ENCODE measurements at places on chromosomes 3 and 15. TPM values are rescaled to one million over a fixed set of nuclear protein-coding genes. Genes with fewer than 3 reads are reported as not detected.

The CCR9 gene
- total RNA-seq, result not detected

The SOX2 gene
- total RNA-seq, result 72.0 TPM

The SCG3 gene
- total RNA-seq, result 6.4 TPM

The USP4 gene
- total RNA-seq, result 56.6 TPM

The SPINT1 gene
- total RNA-seq, result 217 TPM

The SEMA7A gene
- 1.9 TPM for total RNA-seq

The CPA3 gene
- total RNA-seq, result not detected

The DUOX2 gene
- total RNA-seq, result 0.53 TPM

The STAC gene
- total RNA-seq, result 1.2 TPM

The MOBP gene
- not detected for total RNA-seq

DNA sequence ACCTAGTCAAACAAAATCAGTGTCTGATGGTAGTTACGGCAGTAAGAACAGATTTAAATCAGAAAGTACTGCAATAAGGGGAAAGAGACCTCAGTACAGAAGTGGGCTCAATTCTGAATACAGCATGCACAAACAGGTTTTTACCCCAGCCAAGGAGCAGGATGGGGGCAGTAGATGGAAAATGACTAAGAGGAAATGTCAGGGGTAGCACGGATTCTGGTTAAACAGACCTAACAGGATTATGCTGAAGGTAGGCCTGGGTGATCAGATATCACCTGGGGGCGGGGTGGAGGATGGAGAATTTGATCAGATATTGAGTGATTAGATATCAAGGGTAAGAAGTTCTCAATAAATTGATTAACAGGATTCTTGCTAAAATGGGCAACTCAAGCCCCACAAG lies 19.0 kb downstream of the MESD start:
- DNase-seq, result no peak

GRCh38 chr3:35183927-35184675 lies 455.2 kb upstream of the ARPP21 start:
- no peak for DNase-seq

DNA sequence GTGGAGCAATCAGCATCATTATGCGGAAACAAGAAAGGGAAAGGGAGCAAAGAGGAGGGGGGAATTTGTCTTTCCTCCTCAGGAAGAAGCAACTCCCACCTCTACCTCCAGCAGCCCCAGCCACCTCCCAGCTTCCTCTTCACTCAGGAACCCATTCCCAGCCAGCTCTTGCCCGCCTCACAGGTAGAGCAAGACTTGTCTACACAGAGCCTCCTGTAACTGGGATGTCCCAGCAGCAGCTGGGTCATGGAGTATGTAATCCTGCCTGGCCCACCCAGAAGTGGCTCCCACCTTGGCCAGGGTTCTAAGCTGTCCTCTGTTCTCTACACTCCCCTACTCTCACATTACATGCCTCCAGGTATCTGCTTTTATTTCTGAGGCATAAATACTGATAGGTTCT lies 14.0 kb downstream of the IGDCC3 start:
- no peak for DNase-seq

GRCh38 chr3:48268381-48268935 lies 27.6 kb downstream of the ZNF589 start:
- no peak for DNase-seq

DNA sequence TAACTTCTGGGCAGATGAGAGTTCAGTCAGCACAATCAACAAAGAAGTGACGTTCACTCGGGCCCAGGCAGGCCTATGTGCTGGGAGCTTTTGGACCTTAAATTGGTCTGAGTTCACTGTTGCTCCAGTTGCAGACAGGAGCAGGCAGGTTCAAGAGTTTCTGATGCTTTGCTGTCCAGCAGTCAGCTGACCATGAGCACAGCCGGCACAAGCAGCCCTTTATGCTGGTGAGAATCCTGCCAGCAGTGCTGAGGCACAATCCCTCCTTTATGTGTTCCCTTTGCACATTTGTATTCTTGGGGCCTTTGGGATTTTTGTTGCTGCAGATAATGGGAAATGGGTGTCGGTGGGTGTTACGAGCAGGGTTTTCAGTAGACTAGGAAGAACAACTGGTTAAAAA lies 81.2 kb upstream of the GOLGA8J start:
- DNase-seq, result no peak

DNA sequence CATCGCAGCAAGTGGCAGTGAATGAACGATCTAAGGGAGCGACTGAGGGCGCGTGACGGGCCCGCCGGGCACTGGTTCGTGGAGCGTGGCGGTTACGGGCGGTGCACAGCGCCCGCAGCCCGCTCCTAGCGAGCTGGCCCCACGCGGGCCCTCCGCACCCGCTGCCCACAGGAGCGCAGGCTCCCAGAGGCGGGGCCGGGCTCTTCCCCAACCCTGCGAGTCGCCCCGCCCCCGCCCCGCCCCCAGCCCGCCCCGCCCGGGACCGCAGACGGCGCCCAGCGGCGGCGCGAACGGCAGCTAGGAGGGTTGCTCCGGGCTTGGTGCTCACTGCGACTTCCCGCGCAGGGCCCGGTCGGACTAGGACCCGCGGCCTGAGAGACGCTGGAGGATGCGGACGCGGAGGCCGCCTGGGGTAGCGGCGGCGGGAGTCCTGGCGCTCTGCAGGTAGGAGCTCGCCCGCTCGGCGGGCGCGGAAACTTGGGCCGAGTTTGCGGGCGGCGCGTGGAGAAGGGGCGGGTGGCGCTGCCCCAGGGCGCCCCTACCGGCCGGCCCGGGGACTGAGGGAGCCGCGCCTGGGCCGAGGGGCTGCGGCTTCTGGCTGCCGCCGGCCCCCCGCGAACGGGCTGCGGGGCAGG lies at the start of gene C15orf39:
Gene C15orf39, plus strand, starts transcription at position 267 of the 635 bp plus-strand sequence. CDS start 4,167 bp downstream, outside the sequence.
- DNase-seq, result peak; percentile 73

DNA sequence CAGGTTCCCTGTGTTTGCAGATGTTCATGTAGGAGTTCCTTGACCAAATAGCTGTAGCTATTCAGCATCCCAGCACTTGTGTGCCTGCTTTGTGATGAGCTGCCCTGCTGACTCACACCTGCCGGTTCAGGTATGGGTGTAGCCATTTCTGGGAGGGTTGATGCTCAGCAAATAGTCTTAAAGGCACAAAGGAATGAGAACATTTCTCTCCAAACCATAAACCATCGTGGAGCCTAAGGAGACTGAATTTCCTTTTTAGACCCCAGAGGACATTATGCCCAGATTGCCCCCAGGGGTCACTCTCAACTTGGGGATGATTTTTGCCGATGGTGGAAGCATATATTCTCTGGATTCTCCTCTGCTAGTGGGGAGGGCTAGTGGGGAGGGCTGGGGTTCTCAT lies 80.6 kb downstream of the ADAMTSL3 start:
- DNase-seq, result no peak

GRCh38 chr15:91124132-91124531 lies 24.1 kb downstream of the SV2B start:
- no peak for DNase-seq

DNA sequence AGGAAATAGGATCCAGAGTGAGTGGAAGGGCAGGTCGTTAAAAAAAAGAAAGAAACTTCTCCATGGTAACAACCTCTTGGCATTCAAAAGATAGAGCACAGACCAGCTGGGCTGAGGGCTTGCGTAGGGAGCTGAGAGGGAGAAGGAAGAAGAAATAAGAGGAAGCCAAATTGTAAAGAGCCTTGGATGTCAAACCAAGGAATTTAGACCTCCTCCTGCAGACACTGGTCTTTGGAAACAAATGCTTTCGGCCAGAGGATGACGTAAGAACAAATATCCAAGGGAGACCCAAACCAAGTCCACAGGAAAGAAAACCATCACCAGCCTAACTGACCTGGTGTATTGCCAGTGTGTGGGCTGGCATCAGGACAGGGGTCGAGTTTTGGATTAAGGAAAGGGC lies 155.2 kb downstream of the UACA start:
- no peak for DNase-seq

DNA sequence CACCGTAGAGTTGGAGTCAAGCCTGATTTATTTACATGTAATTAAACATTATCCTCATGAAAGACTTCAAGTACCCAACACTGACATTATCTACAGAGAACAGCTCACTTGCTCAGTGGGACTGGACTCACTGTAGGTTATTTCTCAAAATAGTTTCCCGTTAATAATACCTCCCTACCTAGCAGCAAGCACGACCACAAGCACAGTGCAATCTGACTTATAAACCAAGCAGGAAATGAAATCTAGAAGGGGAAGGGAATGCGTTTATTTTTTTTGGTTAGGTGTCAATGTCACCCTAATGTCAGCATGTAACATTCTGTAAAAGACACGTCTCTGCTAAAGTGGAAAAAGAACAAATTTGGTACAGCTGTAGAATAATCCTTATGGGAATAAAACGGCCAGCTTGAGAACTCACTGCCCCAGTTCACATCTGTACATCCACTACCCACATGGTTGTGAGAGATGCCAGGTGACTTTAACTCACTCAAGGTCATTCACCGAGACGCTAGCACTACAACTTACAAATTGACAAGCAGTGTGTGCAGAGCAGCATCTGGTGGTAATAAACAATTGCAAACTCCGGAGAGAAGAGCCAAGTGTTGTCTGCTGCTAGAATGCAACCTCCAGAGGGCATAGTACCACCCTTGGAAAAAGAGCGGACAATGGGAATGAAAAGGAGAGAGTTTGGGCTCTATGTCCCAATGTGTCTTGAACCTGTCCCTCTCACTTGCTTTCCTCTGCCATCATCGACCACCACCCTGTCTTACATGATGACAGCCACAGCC lies 242.5 kb downstream of the CADPS start:
- no peak for DNase-seq

DNA sequence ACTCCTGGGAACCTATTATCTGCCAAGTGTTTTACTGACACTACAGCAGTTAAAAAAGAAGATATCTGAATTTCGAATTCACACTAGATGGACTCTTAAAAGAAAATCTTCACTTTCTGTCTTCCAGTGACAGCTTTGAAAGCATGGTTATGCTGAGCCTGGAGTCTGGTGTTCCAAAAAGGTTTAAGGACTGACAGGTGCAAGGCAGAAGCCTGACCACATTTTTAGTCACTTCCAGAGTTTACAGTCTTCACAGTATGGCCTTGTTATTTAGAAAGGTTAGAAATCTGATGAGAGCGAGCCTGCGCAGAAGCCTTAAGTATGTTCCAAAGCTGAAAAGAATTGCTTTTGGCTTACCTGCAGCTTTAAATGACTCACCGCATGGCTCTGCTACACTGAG lies 59.9 kb downstream of the ETV5 start:
- DNase-seq, result no peak

- no peak for DNase-seq
These were observed 184.1 kb downstream of the XXYLT1 start for GRCh38 chr3:195086885-195087284.

DNA sequence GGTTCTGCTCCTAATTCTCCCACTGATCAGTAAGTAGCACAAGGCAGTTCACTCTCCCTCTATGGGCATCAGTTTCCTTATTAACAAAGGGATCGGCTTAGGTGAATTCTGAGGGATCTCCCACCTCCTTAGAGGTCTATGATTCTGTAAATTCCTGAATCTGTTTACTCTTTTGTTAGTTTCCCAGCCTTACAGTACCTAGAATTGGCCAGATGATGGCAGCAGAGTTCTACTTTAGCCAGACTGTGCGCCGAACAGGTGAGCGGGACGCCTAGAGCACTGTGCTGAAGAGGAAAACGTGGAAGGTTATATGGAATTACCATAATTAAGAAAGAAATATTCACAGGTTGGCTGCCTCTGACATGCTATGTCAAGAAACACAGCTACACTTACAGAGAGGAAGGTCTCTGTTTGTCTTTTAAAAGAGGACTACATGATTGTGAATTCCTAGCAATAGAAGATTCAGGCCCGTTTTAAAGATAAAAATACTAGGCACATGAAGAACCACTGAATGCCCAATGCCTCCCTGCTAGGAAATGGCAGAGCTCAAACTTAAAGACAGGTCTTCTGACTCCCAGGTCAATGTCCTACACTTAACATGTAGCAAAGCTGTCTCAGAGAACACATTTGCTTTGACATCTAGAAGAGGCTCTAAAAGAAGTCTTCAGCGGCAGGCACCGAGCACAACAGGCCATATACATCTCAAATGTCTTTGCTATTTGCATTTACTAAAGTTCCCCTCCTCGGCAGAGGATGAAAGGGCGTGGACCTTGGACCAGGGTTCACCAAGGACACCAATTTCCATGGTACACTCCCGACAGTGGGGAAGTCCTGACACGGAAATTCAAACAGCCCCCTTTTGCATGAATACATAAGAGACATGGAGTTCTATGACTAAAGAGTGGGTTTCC lies 259.9 kb downstream of the FGF12 start:
- peak; percentile 54 for DNase-seq

- DNase-seq, result no peak
These were observed 6.0 kb upstream of the TMEM87A start for GRCh38 chr15:42279234-42279723.

- DNase-seq, result no peak
These were observed 1002.9 kb downstream of the AGBL1 start for GRCh38 chr15:87082581-87082980.

DNA sequence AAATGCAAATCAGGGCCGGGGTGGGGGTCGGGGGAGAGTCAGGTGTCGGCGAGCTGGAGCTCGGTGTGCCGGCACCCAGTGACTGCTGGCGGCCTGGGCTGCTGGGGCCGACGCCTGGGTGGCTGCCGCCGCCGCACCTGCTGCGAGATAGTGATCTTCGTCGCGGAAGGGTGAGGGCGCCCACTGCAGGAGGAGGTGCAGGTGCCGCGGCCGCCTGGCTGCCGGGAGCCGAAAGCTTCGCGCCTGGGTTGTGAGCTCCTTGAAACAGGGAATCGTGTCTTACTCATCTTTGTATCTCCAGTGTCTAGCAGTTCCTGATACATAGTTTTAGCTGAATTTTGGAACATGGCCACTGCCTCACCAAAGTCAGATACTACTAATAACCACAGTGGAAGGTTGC lies 64.0 kb upstream of the CPOX start:
- DNase-seq, result peak; percentile 21

DNA sequence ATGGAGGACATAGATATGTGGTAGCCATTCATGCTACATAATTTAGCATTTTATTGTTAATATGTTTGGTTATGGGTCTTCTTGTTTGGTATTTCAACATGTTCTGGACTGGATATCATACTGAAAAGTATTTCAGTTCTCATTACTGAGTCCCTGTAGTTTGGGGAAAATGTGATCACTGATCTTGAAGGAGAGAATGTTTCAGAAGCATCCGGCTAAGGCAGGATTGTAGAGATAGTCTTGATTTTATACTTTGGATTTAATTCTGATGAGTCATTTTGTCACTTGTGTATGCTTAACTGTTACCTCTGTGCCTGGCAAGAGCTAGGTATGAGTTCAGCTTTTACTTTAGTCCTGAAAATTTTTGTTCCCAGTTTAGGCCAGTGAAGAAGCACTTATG lies 7.1 kb downstream of the CHD2 start:
- no peak for DNase-seq
